Gastrocnemius medialis (tissue), 4 donors: ENCODE measurements at places on chromosomes 4 and X. TPM values are rescaled to one million over a fixed set of nuclear protein-coding genes. Genes with fewer than 3 reads are reported as not detected.

DNA sequence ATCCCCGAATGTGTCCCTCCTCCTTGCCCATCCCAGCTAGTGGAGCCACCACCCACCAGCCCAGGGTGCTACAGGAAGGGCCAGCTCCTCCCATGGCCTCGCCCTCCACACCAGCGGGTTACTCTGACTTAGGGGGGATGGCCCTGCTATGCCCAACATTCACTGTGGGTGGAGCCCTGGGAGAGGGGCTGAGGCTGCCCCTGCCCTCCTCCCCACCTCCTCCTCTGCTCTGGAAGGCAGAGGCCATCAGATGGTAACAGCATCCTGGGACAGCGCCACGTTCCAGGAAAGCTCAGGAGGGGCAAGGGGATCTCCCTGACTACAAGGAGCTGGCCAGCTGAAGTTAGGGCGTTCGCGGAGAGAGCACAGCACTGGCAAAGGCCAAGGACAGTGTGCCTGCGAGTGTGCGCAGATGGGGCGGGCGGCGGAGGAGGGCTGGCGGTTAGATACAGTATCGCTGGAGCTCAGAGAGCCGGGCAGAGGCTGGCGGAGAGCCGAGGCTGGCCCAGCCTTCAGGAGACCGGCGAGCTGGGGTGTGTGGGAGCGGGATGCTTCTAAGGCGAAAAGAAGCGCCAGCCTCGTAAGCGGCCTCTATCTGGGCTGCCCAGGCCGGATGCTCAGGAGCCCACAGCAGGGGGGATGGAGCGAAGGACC, 1.5 kb downstream of the JAKMIP1 start:
- H3K27ac ChIP-seq, result no peak overlapping the region
- H3K4me1 ChIP-seq, result peaks cover 6% of the 10 kb centered on the region
- no peak overlapping the region for H3K4me3 ChIP-seq
- H3K27me3 ChIP-seq, result peaks cover 44% of the 10 kb centered on the region

DNA sequence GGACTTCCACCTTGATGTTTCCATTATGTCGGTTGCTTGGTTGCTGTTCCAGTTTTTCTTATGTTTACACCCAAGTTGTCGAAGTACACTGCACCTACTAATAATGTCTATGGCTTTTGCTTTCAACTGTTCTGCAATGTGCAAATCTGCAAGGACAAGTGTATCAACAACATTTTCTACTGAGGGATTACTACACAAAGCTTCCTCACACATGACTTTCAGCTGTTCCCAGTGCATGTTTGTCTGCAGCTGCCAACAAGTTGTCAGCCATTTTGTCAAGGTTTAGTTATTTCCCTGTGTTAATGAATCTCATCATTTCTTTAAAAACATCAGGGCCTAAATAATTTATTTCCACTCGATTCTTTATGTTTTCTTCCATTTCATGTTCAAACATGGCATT, 45.4 kb upstream of the UGT2A3 start:
- no peaks in the 10 kb centered on the region for H3K36me3 ChIP-seq
- H3K4me1 ChIP-seq, result no peaks in the 10 kb centered on the region
- no peak for DNase-seq
- H3K27ac ChIP-seq, result no peak overlapping the region
- no peaks in the 10 kb centered on the region for H3K27me3 ChIP-seq

GRCh38 chr4:183823434-183823833, 81.7 kb upstream of the STOX2 start:
- no peaks in the 10 kb centered on the region for H3K4me1 ChIP-seq
- no peak overlapping the region for H3K27ac ChIP-seq
- H3K27me3 ChIP-seq, result no peaks in the 10 kb centered on the region
- peak; percentile 10 for DNase-seq
- H3K36me3 ChIP-seq, result no peaks in the 10 kb centered on the region
- H3K4me3 ChIP-seq, result no peak overlapping the region

DNA sequence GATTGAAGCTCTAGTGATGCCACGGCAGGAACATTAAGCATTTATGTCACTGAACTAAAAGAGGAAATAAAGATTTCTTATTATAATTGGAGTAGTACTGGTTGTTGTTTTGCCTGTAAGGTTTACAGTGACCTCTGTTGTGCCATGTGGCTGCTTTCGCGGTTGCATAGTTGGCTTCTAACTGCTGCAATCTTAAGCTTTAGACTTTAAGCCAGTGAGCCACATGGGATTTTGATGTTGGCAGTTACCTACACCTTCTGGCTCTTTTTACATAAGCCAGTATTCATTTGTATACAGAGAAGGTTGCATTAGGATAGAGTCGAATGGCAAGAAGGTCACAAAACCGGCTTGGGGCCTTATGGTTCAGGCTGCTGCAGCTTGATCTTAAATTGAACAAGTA, 1311.6 kb downstream of the RAPGEF2 start:
- no peaks in the 10 kb centered on the region for H3K4me1 ChIP-seq
- no peak overlapping the region for H3K4me3 ChIP-seq
- no peak overlapping the region for H3K27ac ChIP-seq
- H3K27me3 ChIP-seq, result no peaks in the 10 kb centered on the region

DNA sequence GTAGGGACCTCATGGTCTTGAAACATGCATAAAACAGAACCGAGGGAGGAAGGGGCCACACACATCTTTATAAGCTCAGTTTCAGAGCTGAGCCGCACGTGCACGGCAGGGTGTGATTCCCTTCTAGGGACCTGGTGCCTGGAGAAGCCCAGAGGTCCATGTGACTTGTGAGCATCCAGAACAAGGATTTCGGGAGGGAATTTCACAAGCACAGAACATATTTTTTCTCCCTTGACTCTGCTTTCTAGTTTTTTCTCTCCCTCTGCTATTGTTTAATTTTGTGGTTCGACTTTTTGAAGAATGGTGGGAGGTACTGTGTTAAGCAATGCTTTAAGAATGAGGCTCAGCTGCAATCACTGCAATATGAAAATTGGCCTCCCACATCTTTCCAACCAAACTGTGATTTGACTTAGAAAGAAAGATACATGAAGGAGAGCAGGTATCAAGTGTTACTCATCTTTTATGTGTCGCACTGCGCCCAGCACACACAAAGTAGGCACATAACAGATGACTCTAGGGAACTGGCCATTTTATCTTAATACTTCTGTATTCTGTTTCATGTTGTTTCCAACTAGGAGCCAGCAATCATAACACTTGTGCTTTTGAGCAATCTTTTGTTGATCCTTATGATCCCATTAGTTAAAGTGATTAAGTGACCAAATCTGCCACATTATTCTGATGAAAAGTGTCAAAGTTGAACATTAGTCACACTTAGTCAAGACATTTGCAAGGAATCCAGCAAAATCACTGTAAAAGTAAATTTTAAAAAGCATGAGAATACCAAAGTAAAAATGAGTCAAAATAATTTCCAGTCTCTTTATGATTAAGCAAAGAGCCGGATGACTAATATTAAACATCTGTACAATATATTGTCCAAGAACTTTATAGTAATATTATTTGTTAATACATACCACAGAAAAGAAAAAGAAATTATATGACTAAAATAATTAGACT, 86.4 kb downstream of the SHISA3 start:
- H3K4me1 ChIP-seq, result peaks cover 34% of the 10 kb centered on the region
- peak; percentile 14 for DNase-seq
- H3K36me3 ChIP-seq, result no peaks in the 10 kb centered on the region
- no peaks in the 10 kb centered on the region for H3K27me3 ChIP-seq

DNA sequence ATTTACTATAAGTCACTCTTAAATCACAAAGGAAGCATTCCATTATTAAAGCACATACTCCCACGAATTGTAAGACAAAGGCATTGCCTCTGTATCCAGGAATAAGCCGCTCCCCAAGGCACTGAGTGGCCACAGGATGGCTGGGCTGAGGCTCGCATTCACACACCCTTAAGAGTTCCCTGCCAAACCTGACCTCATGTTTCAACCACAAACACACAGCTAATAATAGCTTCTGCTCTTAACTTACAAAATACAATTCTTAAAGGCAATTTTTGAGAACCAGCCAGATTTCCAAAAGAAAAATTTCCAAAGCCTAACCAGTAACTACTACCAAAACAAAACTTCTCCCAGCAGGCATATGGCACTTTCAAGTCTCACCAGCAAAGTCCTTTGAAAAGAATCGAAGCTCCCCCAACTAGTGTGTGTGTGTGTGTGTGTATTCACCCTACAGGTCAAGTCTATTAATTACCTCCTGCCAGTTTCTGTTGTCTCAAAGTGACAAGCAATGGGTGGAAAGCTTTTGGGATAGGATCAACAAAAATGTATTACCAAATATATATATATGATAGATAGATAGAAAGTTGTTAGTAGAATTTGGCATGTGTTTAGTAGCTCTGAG, 36.0 kb downstream of the ARHGAP6 start:
- H3K27ac ChIP-seq, result peak overlapping the region; percentile 76
- peak; percentile 57 for DNase-seq
- H3K4me1 ChIP-seq, result peaks cover 4% of the 10 kb centered on the region
- H3K36me3 ChIP-seq, result no peaks in the 10 kb centered on the region
- H3K4me3 ChIP-seq, result no peak overlapping the region

DNA sequence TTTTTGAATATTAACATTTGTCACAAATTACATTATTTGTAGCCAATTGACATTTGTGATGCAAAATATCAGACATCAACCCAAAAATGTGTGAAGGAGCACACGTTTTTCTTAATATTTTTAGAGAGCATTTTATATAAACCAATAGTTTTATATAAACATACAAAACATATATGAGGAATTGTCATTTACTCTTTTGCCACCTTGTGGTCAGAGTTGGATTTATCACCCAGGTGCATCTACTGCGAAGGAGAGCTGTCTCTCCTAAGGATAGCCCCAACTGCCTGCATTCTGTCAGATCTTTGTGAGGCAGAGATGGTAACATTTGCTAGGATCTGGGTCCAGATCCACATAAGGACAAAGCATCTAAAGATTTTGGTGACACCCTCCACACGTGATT, 2.5 kb upstream of the USP27X start:
- no peaks in the 10 kb centered on the region for H3K27me3 ChIP-seq
- H3K4me1 ChIP-seq, result peaks cover 8% of the 10 kb centered on the region
- H3K27ac ChIP-seq, result no peak overlapping the region
- H3K36me3 ChIP-seq, result no peaks in the 10 kb centered on the region
- no peak overlapping the region for H3K4me3 ChIP-seq

GRCh38 chrX:14590216-14590615, 60.9 kb downstream of the GLRA2 start:
- no peaks in the 10 kb centered on the region for H3K4me1 ChIP-seq
- H3K27ac ChIP-seq, result no peak overlapping the region
- no peaks in the 10 kb centered on the region for H3K27me3 ChIP-seq
- H3K4me3 ChIP-seq, result no peak overlapping the region

- peaks cover 23% of the 10 kb centered on the region for H3K27me3 ChIP-seq
- H3K4me1 ChIP-seq, result peaks cover 8% of the 10 kb centered on the region
- no peaks in the 10 kb centered on the region for H3K36me3 ChIP-seq
Observed at GRCh38 chrX:153639177-153640044, 7.6 kb upstream of the DUSP9 start.

- H3K4me3 ChIP-seq, result no peak overlapping the region
- no peaks in the 10 kb centered on the region for H3K27me3 ChIP-seq
- no peak overlapping the region for H3K27ac ChIP-seq
- DNase-seq, result no peak
- no peaks in the 10 kb centered on the region for H3K36me3 ChIP-seq
- no peaks in the 10 kb centered on the region for H3K4me1 ChIP-seq
Observed at GRCh38 chr4:183374950-183375555, 52.8 kb upstream of the CLDN24 start.

DNA sequence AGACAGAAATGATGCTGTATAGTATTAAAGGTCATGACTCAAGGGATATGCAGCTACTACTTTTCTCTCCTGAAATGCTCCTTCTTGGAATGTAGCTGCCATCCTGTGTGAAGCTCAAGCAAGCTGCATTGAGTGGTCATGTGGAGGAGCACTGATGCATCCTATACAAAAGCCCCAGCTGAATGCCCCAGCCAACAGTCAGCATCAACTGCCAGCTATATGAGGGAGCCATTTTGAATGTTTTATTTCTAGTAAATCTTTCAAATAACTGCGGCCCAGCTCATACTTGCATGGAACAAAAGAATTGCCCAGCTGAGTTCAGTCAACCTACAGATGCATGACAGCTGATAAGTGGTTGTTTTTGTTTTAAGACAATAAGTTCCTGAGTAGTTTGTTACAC, 165.0 kb upstream of the GEMIN8 start:
- H3K4me1 ChIP-seq, result no peaks in the 10 kb centered on the region
- H3K27me3 ChIP-seq, result no peaks in the 10 kb centered on the region
- no peaks in the 10 kb centered on the region for H3K36me3 ChIP-seq
- DNase-seq, result no peak
- H3K4me3 ChIP-seq, result no peak overlapping the region

SRPX2 gene
- 2.4 TPM for total RNA-seq

PHOX2B gene
- not detected for total RNA-seq

ATP6AP2 gene
- 40.1 TPM for total RNA-seq

VGLL1 gene
- not detected for total RNA-seq
